Activated naive CD8-positive, alpha-beta T cell treated with anti-CD3 and anti-CD28 coated beads, Interleukin-2, amount 50 U/mL, for 24 hours (primary cell): ENCODE measurements at places on chromosomes 6 and 20.

DNA sequence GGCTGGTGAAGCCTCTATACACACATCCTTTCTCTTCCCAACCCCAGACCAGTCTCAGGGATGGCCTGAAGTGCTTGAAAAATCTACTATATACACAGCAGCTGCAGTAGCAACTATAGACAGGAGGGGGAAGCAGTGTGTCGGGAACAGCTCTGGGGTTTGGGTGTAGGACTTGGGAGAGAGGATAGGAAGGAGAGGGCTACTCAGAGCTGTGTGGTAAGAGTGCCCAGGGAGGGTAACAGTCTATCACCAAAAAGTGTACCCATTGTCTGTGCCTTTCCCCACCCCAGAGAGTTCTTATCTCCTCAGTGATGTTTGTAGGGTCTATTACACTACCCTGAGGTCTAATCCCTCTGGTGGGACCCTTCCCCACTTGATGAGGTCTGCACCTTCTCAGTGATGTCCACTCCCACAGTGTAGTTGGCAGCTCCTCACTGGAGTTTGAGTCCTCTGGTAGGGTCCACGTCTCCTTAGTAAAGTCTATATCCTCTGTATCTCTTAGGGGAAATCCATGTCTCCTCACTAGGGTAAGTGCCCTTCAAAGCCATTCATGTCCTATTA, 1.5 kb upstream of the GGT7 start:
- peaks cover 47% of the 10 kb centered on the region for H3K4me1 ChIP-seq
- no peaks in the 10 kb centered on the region for H3K36me3 ChIP-seq
- H3K4me3 ChIP-seq, result peak overlapping the region; percentile 19
- DNase-seq, result peak; percentile 61

GRCh38 chr6:151729829-151730495, 77.5 kb upstream of the ESR1 start:
- DNase-seq, result no peak
- no peaks in the 10 kb centered on the region for H3K27me3 ChIP-seq
- H3K36me3 ChIP-seq, result no peaks in the 10 kb centered on the region
- peaks cover 5% of the 10 kb centered on the region for H3K4me1 ChIP-seq
- no peak overlapping the region for H3K4me3 ChIP-seq

DNA sequence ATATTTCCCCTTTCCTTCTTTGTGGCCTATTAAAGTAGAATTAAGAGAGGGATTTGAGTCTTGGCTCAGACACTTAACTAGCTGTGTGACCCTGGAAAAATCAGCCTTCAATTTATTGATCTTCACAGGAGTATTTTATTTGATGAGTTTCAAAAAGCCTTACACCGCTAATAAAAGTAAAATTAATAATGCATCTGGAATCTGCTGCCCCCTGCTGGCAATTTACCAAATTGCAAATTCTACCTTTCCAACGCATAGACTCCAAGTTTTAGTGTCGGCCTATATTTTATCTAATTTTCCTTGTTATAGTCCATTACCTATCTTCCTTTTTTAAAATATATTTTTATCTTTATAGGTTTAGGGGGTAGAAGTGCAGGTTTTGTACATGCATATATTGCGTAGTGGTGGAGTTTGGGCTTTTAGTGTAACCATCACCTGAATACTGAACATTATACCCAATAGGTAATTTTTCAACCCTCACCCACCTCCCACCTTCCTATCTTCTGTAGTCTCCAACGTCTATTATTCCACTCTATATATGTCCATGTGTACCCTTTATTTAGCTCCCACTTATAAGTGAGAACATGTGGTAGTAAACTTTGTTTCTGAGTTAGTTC, 46.3 kb downstream of the GOPC start:
- no peaks in the 10 kb centered on the region for H3K36me3 ChIP-seq
- H3K27me3 ChIP-seq, result no peaks in the 10 kb centered on the region
- H3K4me3 ChIP-seq, result no peak overlapping the region
- peak; percentile 62 for DNase-seq
- no peak overlapping the region for H3K27ac ChIP-seq

DNA sequence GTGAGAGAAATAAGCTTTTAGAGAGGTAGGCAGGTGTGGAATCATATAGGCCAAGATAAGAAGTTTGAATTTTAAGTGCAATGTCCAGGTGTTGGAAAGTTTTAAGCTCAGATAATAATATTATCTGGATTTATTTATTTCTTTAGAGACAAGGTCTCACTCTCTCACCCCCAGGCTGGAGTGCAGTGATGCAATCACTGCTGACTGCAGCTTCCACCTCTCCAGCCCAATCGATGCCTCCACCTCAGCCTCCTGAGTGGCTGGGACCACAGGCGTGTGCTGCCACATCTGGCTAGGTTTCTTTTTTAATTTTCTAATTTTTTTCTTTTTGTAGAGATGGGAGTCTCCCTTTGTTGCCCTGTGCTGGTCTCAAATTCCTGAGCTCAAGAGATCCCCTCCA, 5.5 kb upstream of the MAS1L start:
- H3K4me1 ChIP-seq, result no peaks in the 10 kb centered on the region
- H3K27ac ChIP-seq, result no peak overlapping the region
- H3K36me3 ChIP-seq, result no peaks in the 10 kb centered on the region

DNA sequence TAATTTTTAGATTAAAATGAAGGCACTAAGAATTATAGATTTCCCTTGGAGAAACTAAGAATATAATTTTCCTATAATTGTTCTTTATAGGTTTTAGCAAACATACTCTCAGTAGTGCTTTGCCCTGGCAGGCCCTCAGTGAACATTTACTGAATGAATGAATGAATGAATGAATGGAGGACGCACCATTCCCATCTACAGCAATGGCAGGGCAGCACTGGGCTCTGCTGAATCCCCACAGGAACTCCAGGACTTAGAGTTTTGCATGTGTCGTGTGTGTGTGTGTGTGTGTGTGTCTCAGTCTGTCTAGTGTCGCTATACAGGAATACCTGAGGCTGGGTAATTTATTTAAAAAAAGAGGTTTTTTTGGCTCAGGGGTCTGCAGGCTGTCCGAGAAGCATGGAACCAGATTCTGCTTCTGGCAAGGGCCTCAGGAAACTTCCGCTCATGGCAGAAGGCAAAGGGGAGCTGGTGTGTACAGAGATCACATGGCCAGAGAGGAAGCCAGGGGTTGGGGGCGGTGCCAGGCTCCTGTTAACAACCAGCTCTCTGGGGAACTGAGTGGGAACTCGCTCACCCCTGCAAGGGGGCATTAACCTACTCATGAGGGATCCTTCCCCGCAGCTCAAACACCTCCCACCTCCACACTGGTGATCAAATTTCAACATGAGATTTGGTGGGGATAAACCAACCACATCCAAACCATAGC, 20.1 kb downstream of the RNASET2 start:
- peaks cover 32% of the 10 kb centered on the region for H3K4me1 ChIP-seq
- peak; percentile 15 for DNase-seq
- no peaks in the 10 kb centered on the region for H3K27me3 ChIP-seq

GRCh38 chr20:54051068-54051467, 19.3 kb downstream of the BCAS1 start:
- peaks cover 1% of the 10 kb centered on the region for H3K27me3 ChIP-seq
- H3K36me3 ChIP-seq, result no peaks in the 10 kb centered on the region
- H3K27ac ChIP-seq, result no peak overlapping the region
- H3K4me1 ChIP-seq, result no peaks in the 10 kb centered on the region

- H3K4me1 ChIP-seq, result peaks cover 40% of the 10 kb centered on the region
- no peaks in the 10 kb centered on the region for H3K27me3 ChIP-seq
- no peak for DNase-seq
Observed at GRCh38 chr20:58667975-58668374, 16.9 kb downstream of the STX16 start.
